Adipocyte (in vitro differentiated cells): ENCODE measurements at places on chromosomes 11 and 22.

GRCh38 chr11:42947405-42947804 lies 364.4 kb upstream of the API5 start:
- DNase-seq = no peak

DNA sequence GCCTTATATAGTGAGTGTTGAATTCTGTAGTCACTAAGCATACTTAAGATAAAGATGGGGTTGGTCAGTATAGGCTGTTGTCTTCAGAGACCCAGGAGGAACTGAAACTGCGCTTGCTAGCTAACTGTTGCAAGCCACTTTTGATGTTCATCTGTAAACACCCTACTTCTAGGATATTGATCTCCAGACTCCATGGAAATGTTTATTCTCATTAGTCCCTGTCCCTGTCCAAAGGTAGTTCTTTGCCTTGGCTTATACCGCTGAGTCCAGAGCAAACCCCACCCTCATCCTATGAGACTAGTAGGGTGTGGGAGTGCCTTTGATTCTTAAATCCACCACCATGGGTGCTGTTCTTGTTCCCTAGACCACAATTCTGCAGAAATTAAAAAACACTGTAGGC lies 36.4 kb downstream of the DEPDC5 start:
- no peak for DNase-seq

GRCh38 chr11:48148749-48149148 lies 67.9 kb upstream of the OR4B1 start:
- peak; percentile 25 for DNase-seq

GRCh38 chr11:37861671-37862070 lies 1263.6 kb upstream of the RAG2 start:
- no peak for DNase-seq

GRCh38 chr11:61071208-61071681 lies 31.0 kb upstream of the CD5 start:
- no peak for DNase-seq

DNA sequence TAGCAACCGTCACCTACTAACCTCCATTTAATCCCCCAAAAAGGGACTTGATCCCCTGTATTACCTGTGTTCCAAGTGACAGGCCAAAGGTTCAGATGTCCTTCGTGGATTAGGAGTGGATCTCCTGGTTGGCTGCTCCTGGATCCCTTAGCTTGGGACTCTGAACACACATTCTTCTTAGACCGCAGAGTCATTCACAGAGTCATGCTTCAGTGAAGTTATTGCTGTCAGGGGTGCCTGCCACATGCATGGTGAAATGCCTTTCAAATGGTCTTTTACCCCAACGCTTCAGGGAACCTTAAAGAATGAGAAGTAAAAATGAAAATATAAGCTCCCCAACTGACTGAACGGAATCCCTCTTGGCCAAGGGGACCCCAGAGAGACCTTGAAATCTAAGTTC lies 49.1 kb downstream of the ADAMTS8 start:
- no peak for DNase-seq

GRCh38 chr22:22014285-22014659 lies 31.7 kb upstream of the TOP3B start:
- DNase-seq = no peak

DNA sequence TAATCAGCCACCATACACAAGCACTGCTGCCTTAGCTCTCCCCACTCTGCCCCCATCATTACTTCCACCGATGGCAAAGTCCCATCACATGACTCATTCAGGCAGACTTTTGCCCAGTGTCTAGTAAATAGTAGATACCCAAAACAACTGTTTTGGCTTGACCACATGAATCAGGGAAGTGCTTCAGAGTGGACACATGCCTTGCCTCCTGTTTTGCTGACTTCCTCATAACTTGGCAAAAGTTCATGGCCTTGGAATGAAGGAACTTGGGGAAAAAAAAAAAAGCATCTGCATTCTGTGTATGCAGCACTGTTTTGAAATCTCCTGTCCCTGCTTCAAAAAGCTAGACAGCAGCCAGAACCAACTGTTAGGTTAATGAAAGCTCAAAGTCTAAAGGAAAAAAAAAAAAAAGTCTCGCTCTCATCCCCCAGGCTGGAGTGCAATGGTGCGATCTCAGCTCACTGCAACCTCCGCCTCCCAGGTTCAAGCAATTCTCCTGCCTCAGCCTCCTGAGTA lies 335.3 kb downstream of the FAM181B start:
- no peak for DNase-seq

DNA sequence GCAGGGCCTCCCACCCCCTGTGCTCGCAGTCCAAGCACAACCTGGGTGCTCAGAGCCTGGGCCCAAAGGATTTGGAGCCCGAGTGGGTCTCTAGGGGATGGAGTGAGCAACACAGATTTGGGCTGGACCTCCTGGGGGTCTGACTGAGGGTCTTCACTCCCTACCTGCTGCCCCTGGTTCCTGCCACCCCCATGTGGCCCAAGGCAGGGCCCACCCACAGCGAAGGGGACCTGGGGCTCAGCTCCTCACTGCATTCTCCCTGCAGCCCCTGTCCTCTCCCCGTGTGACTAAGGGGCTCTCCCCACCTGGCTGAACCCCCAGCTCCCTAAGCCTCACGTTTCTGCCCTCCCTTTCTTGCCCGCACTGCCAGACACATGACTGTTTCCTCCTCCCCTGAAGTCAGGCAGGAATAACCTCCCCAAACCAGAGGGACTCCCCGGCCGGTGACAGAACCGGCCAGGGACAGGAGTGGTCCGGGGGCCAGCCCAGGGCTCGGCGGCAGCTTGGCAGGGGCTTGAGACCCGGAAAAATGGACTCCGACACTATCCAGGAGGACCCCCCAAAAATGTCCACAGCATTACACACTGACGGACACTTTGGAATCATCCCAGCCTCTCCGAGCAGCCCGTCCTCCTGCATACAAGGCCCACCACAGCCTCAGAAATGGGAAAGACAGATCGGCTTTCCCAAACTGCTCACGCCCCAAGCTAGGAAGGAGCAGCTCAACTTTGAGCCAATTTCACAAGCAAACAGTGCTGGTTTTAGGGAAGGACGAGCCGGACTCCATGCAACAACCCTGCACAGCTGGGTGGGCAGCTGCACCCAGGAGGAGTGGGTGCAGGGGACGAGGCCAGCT lies 57.8 kb downstream of the BRD1 start:
- DNase-seq = no peak

DNA sequence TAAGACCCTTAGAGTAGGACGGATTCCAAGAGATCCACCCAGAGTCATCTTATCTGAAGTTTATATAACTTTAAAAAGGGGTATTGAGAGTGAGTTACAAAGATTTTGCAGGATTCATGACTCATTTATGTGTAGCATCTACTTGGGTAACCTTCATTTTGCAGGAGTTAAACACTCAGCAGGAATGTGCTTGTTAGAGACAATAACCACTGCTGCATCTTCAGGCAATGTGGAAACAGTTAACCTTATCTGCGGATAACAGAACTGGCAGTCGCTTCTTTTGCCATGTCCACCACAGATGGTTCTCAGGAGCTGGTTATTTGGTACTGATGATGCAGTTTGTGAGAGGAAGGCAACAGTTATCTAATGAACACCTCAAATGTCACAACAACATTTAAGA lies 417.9 kb upstream of the DDI1 start:
- peak; percentile 40 for DNase-seq

DNA sequence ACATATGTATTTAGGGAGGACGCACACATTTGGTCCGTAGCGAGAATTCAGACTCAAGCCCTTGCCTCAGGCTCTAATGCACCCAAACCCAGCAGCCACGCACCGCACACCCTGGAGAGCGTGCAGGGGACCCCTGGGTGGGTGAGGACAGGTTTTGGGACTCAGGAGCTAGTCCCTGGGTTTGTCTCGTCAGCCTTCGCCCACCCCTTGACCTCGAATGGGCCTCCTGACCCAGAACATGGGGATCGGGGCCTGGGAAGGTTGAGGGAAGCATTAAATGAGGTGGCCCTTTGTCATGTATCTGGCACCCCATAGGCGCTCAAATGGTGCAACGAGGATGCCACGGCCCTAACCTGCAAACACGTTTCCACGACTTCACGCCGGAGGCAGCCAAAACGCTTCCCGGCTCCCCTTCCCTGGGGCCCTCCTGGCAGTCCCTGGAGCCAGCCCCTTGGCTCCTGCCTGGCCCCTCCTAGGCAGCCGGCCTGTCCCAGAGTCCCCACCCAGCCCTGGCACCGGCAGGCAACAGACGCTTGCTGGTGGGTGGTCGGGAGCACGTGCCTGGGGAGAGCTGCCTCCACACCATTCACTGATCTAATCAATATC lies 5.5 kb upstream of the LINC01488 start:
- no peak for DNase-seq

DNA sequence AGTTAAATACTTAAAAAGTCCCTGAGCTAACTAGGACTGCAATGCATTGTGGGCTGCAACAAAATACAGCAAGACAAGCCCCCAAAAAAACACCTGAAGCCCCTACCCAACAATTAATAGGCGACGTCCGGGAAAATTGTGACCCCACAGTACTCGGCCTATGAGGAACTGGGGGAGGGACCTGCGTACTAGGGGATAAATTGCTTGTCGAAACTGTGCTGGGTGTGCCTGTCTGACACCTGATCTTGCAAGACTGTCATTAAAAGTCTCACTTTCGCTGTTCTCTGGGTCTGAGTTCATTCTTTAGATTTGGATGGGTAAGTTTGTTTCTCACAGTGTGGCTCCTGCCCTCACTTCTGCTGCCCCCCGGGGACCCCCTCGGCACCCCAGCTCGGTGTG lies 15.2 kb downstream of the TANGO2 start:
- DNase-seq = no peak

GRCh38 chr11:13047884-13048283 lies 38.8 kb downstream of the RASSF10 start:
- DNase-seq = no peak

- no peak for DNase-seq
These were observed 2.5 kb upstream of the OR52D1 start for GRCh38 chr11:5486003-5486402.

DNA sequence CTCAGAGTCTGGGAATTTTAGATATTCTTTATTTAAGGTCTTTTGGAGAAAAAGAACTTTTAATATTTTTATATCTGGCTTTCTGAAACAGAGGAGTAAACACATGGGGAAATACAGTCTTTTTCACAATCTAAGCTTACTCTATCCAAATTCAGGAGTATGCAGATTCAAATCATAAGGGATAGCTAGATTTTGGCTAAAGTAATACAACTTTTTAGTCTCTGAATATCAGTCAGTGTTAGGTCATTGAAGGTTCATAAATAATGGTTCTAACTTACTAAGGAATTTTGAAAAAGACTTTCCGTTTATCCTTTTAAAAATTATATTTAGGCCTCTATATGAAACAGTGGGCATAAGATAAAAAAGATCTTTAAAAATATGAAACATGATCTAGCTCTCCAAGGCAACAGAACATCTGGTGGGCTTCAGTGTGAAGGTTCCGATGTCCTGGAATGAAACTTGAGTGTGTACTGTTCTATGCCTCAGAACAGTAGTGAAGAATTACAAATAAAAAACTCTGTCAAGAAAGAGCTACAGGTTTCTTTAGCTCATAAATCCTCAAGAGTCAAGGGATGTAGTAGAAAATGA lies 165.2 kb upstream of the PDGFD start:
- DNase-seq = no peak

- no peak for DNase-seq
These were observed 87.1 kb downstream of the PRR5L start for GRCh38 chr11:36383195-36383594.

DNA sequence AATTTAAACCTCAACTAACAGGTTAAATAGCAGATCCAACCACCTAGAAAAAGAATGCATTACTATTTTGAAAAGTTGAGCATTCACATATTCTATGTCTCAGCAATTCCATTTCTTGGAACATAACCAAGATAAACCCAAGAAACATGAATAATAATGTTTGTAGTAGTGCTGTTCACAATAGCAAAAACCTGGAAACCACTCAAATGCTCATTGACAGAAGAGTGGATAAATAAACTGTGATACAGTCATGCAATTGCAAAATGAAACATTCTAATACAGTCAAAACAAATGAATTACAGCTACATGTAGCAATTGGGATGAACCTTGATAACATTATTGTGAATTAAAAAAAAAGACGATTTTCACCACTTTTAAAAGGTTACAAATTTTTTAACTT lies 162.8 kb upstream of the TMEM45B start:
- peak; percentile 17 for DNase-seq

DNA sequence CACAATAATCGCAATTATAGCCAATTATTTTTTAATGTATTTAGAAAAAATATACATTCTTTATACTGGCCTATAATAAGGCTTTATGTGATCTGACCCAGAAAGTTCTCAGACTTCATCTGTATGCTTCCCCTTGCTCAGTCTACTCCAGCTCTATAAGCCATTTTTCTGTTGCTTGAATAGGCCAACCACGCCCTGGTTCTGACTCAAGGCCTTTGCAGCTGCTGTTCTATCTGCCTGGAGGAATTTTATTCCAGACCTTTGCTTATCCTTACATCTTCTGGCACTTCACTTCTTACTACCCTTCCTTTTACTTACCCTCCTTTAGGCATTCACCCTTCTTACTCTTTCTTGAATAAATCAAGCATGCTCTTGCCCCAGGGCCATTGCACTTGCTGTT lies 54.9 kb upstream of the PDE3B start:
- no peak for DNase-seq

DNA sequence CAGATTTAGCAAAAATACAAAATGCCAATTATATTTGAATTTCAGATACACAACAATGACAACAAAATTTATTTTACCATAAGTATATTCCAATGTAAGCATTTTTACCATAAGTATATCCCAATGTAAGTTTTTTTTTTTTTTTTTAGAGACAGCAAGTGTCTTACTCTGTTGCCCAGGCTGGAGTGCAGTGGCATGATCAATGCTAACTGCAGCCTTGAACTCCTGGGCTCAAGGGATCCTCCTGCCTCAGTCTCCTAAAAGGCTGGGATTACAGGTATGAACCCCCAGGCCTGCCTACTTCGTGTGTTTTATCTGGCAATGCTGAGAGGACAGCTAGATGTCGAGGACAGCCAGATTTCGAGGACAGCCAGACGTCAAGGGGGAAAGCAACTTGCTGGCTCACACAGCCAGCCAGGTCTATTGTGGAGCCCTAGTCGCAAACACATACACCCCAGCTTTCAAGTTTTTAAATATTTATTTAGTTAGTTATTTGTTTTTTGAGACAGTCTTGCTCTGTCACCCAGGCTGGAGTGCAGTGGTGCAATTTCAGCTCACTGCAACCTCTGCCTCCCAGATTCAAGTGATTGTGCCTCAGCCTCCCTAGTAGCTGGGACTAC lies 1.1 kb upstream of the SERPING1 start:
- DNase-seq = no peak

- DNase-seq = peak; percentile 73
These were observed 133.6 kb upstream of the C11orf58 start for GRCh38 chr11:16604794-16605388.

GRCh38 chr11:65502555-65503367 lies 3.9 kb downstream of the MALAT1 start:
- DNase-seq = peak; percentile 65

DNA sequence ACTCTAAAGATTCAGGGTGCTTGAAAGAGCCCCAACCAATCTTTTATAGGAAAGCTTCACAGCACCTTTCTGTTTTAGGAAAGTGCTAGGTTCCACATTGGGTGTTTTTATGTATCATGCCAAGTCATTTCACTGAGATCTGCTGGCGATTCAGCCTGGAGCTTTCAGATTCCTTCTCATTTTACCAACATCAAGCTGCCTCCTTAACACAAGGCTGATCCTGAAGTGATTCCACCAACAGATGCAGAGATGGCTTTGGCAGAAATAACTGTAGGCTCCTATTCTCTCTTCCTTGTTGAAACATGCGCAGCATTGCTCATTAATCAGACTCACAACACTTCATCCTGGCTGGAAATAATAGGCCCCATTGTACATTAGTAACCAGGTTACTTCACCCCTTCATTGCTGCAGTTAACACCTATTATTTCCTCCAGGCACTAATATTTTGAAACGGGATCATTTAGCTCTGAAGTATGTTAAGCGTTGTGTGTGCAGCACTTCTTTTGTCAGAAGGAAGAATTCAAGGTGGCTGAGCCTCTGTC lies 89.0 kb downstream of the OPCML start:
- no peak for DNase-seq

GRCh38 chr22:32926600-32926999 lies 125.1 kb downstream of the TIMP3 start:
- DNase-seq = peak; percentile 67
